ENCODE measurements at places on chromosomes 7 and 10. TPM values are rescaled to one million over a fixed set of nuclear protein-coding genes. Genes with fewer than 3 reads are reported as not detected.

DNA sequence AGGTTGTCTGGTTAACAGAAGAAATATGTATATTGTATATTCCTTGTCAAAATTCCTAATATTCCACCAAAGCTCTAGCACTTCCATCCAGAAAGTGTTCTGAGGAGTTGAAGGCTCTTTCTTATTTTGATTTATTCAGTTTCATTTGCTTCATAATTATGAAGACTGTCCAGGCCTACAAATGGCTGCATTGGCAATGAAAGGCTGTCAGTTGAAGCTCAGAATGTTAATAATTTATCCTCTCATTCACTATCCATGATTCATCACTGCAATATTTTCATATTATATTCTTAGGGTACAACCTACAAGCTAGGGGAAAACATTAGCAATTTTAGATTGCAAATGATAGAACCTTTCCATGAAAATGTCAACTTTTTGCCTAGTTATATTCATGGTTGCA, 57.3 kb downstream of the ARID5B start:
- no peak for DNase-seq

DNA sequence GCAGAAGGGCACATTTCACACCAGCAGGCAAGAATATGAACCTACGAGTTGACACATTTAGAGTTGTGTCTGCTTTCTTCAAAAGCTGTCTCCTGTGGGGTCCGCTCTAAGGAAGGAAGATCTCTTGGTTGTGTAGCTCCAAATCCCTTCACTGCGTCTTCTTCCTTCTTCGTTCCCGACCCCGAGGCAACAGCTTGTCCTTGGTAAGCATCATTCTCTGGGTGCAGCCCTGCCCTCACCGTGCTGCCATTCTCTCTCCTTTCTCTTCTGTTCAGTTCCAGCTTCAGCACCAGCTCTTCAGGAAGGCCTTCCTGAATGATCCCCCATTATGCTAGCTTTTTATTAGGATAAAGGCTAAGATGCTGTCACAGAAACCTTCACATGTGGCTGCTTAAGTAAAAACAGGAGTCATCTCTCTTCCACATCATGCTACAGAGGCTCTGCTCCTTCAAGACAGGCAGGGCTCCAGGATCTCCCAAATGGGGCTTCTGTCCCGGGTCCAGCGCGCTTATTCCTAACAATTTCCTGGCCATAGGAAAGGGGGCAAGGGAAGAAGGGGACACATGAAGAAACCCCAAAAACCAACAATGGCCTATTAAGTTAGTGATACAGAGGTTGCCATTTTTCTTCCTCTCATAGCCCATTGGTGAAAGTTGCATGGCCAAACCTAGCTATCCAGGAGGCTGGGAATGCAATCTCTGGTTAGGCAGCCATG, 52.2 kb upstream of the SHH start:
- DNase-seq, result no peak

TAS2R4 gene
- 4.5 TPM for total RNA-seq

DNA sequence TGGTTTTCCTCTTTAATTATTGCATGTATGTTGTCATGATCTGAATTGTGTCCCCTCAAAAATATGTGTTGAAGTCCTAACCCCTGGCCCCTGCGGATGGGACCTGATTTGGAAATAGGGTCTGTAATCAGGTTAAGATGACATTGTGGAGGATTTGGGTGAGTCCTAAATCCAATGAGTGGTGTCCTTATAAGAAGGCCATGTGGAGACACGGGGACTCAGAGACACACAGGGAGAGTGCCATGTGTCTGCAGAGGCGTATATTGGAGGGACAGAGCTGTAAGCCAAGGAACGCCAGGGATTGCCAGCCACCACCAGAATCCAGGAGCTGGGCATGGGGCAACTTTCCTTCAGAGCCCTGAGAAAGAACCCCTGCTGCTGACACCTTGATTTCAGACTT, 171.9 kb downstream of the CREB5 start:
- DNase-seq, result no peak

CCNY gene
- total RNA-seq, result 60.1 TPM
